ENCODE measurements at places on chromosomes 13 and 19.

GRCh38 chr19:51735759-51736449, 12.1 kb upstream of the HAS1 start:
- no peaks in the 10 kb centered on the region for H3K27me3 ChIP-seq
- no peak overlapping the region for H3K27ac ChIP-seq
- no peaks in the 10 kb centered on the region for H3K4me1 ChIP-seq
- H3K4me3 ChIP-seq, result no peak overlapping the region
- DNase-seq, result no peak

DNA sequence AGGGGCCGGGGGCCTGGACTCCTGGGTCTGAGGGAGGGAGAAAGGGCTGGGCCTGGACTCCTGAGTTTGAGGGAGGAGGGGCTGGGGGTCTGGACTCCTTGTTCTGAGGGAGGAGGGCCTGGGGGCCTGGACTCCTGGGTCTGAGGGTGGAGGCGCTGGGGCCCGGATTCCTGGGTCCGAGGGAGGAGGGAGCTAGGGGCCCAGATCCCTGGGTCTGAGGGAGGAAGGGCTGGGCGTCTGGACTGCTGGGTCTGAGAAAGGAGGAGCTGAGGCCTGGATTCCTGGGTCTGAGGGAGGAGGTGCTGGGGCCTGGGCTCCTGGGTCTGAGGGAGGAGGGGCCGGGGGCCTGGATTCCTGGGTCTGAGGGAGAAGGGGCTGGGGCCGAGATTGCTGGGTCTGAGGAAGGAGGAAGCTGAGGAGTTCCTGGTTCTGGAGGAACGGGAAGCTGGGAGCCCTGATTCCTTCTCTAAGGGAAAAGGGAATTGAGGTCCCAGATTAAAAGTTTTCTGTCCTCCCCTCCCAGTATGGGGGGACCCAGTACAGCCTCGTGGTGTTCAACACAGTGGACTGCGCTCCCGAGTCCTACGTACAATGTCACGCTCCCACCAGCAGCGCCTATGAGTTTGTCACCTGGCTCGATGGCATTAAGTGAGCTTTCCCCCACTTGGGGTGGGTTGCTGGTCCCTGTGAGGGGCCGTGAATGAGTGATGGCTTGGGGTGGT, 721 bp downstream of the MED25 start:
- DNase-seq, result no peak
- H3K27me3 ChIP-seq, result no peaks in the 10 kb centered on the region
- H3K27ac ChIP-seq, result no peak overlapping the region
- 0 out of 2 replicates have a peak, but pooled peaks cover 1% of the 10 kb centered on the region for H3K4me1 ChIP-seq

GRCh38 chr19:10112037-10112761, 706 bp downstream of the P2RY11 start:
- no peak overlapping the region for H3K4me3 ChIP-seq
- no peak overlapping the region for H3K27ac ChIP-seq
- H3K27me3 ChIP-seq, result no peaks in the 10 kb centered on the region
- H3K4me1 ChIP-seq, result no peaks in the 10 kb centered on the region

- H3K4me1 ChIP-seq, result peaks cover 2% of the 10 kb centered on the region
- peaks cover 32% of the 10 kb centered on the region for H3K36me3 ChIP-seq
- H3K4me3 ChIP-seq, result no peak overlapping the region
- H3K27me3 ChIP-seq, result no peaks in the 10 kb centered on the region
- no peak overlapping the region for H3K27ac ChIP-seq
Measured at GRCh38 chr19:44903602-44904425, 1.8 kb upstream of the APOE start.

DNA sequence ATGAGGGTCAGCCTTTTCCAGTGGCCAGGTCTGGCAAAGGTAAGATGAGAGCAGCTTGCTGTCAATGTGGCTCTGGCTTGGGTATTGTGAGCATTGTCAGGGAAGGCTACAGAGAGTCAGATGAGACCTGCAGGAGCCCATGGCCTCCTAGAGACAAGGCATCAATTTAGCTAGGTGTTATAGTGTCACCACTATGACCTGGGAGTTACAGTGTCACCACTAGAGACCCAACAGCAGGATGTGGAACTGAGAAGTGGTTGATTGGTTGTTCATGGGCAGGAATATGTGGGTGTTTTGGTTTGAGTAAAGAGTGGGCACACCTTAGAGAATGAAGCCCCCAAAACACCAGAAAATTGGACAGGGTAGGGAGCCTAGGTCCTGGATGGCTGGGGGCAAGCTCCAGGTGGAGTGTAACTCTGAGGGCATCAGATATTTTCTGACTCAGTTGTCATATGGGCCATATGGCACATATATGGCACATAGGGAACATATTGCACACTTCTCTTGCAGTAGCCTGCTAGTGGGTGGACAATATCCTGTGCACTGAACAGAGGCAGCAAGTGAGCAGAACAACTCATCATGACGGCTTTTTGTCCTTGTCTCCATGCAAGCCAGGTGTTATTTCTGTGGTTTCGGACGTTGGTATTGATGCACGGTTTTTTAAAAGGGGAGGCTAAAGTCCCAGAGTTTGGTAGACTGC, 46.3 kb upstream of the CEACAM21 start:
- H3K27me3 ChIP-seq, result no peaks in the 10 kb centered on the region
- no peaks in the 10 kb centered on the region for H3K36me3 ChIP-seq
- DNase-seq, result no peak
- H3K27ac ChIP-seq, result no peak overlapping the region
- no peaks in the 10 kb centered on the region for H3K4me1 ChIP-seq

GRCh38 chr19:31337008-31337914, 12.0 kb downstream of the TSHZ3 start:
- H3K27ac ChIP-seq, result no peak overlapping the region
- H3K27me3 ChIP-seq, result no peaks in the 10 kb centered on the region
- no peak for DNase-seq
- H3K36me3 ChIP-seq, result no peaks in the 10 kb centered on the region
- peaks cover 3% of the 10 kb centered on the region for H3K4me1 ChIP-seq
- no peak overlapping the region for H3K4me3 ChIP-seq

GRCh38 chr13:74657765-74658164, 523.6 kb upstream of the KLF12 start:
- no peaks in the 10 kb centered on the region for H3K36me3 ChIP-seq
- no peak overlapping the region for H3K27ac ChIP-seq
- no peaks in the 10 kb centered on the region for H3K27me3 ChIP-seq
- DNase-seq, result no peak
- H3K4me3 ChIP-seq, result no peak overlapping the region

DNA sequence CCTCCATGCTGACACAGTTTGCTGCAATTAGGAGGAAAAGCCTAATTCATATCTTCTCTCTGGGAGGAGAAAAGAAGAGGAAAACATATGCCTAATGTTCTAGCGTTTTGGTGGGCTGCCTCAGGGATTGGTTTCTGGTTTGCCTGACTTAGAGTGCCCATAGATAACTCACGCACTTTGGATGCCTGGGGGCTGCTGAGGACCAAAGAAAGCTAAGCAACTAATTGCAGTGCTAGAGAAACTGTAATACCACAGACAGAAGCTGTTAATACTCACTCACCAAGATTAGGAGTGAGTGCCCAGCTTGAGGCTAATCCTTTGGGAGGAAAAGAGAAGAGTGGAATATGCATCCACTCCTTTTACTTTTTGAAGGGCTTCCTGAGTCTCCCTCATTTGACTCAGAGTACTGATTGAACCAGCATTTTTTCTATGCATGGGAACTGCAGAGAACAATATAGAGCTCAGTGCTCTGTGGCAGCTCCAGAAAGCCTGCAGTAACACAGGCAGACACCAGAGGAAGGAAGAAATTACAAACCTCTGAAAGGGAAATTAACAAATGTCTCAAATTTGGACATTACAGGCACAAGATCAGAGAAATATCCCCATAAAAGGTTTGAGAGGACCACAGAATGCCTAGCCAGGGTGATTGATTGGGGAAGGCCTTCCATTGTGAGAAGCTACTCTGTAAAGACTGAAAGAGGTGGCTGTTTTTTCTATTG, 666.4 kb downstream of the OLFM4 start:
- no peak for DNase-seq
- no peak overlapping the region for H3K4me3 ChIP-seq
- H3K4me1 ChIP-seq, result peaks cover 5% of the 10 kb centered on the region
- H3K36me3 ChIP-seq, result no peaks in the 10 kb centered on the region

GRCh38 chr13:35714588-35715377, 238.3 kb upstream of the MAB21L1 start:
- H3K4me1 ChIP-seq, result peaks cover 1% of the 10 kb centered on the region
- DNase-seq, result no peak
- H3K27ac ChIP-seq, result no peak overlapping the region
- no peaks in the 10 kb centered on the region for H3K36me3 ChIP-seq

- peaks cover 2% of the 10 kb centered on the region for H3K4me1 ChIP-seq
- H3K4me3 ChIP-seq, result no peak overlapping the region
- DNase-seq, result no peak
- H3K27me3 ChIP-seq, result no peaks in the 10 kb centered on the region
- H3K36me3 ChIP-seq, result no peaks in the 10 kb centered on the region
Measured at GRCh38 chr13:25215253-25215575, 43.1 kb upstream of the AMER2 start.

DNA sequence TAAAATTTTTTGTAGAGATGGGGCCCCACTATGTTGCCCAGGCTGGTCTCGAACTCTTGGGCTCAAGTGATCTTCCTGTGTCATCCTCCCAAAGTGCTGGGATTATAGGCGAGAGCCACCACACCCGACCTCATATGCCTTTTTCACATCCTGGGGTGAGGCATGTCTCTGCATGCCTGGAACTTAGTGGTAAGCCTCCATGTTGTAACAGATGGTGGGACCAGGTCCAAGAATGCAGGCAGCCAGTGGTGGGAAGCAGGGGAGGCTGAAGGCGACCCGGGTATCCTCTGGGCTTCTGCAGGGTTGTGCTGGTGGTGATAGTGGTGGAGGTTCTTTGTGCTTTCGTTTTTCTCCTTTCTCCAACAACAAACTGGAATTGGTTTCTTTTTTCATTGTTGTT, 30.1 kb upstream of the CCDC124 start:
- H3K4me3 ChIP-seq, result no peak overlapping the region
- H3K36me3 ChIP-seq, result no peaks in the 10 kb centered on the region
- H3K4me1 ChIP-seq, result no peaks in the 10 kb centered on the region

- H3K4me1 ChIP-seq, result no peaks in the 10 kb centered on the region
- no peaks in the 10 kb centered on the region for H3K27me3 ChIP-seq
- H3K4me3 ChIP-seq, result no peak overlapping the region
- DNase-seq, result no peak
Measured at GRCh38 chr13:93480553-93481106, 254.0 kb downstream of the GPC6 start.

DNA sequence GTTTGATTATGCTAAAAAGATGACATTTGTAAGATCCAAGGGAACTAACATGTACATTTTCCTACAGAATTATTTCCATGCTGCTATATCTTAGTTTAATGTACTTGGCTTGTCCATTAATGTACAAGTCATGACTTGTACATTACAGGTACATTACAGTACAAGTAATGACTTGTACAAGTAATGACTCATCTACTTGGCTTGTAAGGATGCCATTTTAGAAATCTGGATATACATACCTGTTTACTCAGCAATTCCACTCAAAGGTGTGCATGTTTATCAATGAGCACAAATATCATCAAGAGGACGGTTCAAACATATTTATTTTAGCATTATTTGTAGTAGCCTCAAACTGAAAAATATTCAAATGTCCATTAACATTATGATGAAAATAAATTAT, 87.0 kb upstream of the TRPC4 start:
- no peak overlapping the region for H3K27ac ChIP-seq
- no peak for DNase-seq
- no peaks in the 10 kb centered on the region for H3K4me1 ChIP-seq
- H3K4me3 ChIP-seq, result no peak overlapping the region
